Stimulated activated CD4-positive, alpha-beta T cell treated with anti-CD3 and anti-CD28 coated beads, TNF-alpha, amount 100 ng/mL, for 24 hours (primary cell): ENCODE measurements at places on chromosomes 5 and 9.

GRCh38 chr5:112373885-112374284 lies 45.2 kb downstream of the EPB41L4A start:
- no peak for DNase-seq

DNA sequence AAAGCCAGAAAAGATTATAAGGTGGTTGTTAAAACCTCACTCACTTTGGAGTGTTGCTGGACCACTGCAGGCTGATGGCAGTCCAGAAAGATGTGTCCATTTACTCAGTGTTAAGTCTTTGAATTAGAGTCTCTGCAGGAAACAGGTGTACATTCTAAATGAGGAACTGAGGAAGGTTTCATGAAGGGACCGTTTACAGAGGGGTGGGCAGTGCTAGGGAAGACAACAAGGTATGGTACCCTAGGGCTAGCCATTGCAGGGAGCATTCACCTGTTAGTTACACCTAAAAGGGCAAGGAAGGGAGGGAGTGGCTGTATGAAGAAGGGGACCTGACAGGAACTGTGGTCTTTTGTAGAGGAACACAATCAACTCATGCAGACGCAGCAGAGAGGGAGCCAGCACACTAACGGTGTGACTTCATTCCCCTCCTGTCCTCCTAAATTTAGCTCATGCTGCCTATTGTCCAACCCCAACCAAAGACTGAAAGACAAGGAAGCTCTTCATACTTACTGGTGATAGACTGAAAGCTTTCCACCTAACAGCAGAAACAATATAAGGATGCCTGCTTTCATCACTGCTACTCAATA lies 32.2 kb upstream of the PAX5 start:
- DNase-seq: no peak

DNA sequence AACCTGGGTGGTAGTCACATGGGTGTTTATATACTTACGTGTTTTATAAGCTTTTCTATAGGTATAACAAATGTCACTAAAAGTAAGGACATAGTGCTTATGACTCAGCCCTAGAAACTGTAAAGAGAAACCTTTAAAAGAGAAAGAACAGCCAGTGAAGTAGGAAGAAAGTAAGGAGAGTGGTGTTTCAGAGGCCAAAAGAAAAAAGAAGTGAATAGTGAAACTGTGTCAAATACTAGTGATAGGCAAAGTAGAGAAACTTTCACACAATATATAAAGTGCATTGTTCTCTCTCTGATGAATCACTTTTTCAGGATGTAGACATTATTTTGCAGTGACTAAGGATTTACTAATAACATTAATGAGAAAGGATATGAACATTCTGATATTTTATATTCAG lies 74.2 kb upstream of the SUSD1 start:
- DNase-seq: no peak

GRCh38 chr5:141783005-141783946 lies 94.9 kb downstream of the PCDH1 start:
- DNase-seq: no peak

GRCh38 chr5:15587916-15588315 lies 87.9 kb downstream of the FBXL7 start:
- no peak for DNase-seq

- no peak for DNase-seq
Measured at GRCh38 chr5:132064140-132064539, 3.7 kb downstream of the IL3 start.

- no peak for DNase-seq
Measured at GRCh38 chr5:33650911-33651310, 210.1 kb downstream of the TARS1 start.

GRCh38 chr5:111927191-111927590 lies 170.2 kb upstream of the NREP start:
- no peak for DNase-seq

DNA sequence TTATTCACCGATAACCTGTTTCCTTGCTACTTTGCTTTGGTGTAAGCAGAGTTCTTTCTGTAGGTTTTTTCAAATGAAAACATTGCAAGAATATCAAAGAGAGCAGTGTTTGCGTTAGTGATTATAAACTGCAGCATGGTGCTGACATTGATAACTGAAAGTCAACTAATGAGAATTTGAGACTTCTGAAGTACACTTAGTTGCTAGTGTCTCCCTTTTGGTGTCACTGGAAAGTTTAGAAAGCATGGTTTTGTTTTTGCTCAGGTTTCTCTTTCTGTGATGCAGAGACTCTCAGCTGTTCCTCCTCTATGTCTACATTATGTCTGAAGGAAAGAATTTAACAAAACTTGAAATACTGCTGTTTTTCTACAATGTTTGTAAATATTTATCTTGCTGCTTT lies 80.2 kb upstream of the ZNF169 start:
- no peak for DNase-seq

- DNase-seq: no peak
Measured at GRCh38 chr5:127074466-127074865, 1.2 kb upstream of the C5orf63 start.

GRCh38 chr5:120682851-120683250 lies 218.8 kb downstream of the PRR16 start:
- no peak for DNase-seq

DNA sequence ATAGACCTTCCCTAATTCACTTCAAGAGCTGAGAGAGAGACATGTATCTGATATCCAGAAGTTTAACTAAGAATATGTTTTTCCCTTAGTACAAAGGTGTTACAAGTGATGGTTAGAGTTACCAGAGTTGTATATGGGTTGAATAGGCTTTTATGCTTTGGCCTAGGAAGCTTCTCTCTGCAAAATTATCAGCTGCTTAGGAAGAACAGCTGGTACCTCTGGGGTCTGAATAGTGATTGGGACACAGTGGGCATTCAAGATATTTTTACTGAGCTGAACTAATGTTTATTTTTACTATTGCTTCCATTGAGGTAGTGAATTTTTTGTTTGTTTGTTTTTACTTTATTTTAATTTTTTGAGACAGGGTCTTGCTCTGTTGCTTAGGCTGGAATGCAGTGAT lies 67.6 kb upstream of the BASP1 start:
- no peak for DNase-seq

- DNase-seq: no peak
Measured at GRCh38 chr9:124010665-124011321, 775 bp upstream of the LHX2 start.

- no peak for DNase-seq
Measured at GRCh38 chr9:133560311-133560710, 25.8 kb downstream of the ADAMTSL2 start.

GRCh38 chr9:18058564-18059442 lies 415.1 kb upstream of the ADAMTSL1 start:
- no peak for DNase-seq

DNA sequence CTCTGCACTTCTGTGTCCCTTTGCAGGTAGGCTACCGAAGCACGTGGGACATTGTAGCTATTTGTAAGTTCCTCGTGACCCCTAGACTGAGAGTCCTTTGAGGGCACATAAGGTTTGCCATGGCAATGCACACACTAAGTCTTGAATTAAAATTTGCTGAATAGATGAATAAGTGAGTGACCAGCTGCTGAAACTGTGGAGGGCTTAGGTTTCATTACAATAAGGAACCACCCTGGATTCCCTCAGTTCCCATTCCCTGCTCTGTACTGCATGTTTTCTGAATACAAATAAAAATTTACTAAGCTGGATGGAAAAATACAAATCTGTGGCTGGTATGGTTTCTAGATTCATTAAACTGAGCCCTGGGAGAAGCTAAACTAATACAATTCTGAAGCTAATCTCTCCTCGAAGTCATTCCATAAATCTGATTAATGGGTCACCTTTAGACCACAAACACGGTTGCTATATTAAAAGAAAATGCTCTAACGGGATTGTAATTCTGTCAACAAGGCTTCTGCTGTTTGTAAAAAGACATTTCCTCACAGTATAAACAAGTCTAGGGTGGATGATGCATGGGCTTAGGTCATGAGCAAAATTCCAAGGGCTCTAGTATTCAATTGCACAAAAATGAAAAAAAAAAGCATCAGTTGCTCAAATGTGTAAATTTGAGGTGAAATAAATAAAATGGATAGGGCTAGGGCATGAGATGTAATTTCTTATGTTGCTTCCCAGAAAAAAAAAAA lies 172.3 kb downstream of the ATP10B start:
- DNase-seq: no peak

DNA sequence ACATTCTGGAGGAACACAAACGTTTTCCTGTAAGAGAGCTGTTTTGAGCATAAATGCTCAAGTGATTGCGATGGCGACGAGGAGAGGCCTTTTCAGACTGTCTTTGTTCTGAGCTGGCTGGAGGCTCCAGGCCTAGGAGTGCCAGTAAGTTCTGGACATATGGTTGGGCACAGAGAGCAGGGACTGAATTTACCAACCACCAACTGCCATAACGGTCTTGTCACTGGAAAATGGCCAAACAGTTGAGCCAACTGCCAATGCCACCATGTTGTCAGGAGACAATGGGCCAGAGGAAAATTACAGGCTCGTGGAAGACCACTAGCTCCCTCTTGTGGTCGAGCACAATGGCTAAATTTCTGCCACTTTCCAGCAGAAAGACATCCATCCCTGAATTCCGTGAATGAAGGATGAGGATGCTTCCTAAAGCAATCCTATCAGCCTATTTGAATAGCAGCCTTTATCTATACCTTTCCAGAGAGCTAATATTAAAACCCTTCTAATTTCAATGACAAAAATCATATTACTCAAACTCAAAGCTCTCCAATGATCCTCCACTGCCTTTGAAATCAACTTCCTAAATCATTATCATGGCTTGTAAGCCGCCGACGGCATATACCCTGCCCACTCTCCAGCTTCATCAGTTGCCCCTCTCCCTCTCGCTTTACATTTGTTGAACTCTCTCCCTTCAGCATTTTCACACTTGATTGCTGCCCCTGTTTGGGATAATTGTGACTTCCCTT lies 66.9 kb upstream of the GLIS3 start:
- peak; percentile 16 for DNase-seq

DNA sequence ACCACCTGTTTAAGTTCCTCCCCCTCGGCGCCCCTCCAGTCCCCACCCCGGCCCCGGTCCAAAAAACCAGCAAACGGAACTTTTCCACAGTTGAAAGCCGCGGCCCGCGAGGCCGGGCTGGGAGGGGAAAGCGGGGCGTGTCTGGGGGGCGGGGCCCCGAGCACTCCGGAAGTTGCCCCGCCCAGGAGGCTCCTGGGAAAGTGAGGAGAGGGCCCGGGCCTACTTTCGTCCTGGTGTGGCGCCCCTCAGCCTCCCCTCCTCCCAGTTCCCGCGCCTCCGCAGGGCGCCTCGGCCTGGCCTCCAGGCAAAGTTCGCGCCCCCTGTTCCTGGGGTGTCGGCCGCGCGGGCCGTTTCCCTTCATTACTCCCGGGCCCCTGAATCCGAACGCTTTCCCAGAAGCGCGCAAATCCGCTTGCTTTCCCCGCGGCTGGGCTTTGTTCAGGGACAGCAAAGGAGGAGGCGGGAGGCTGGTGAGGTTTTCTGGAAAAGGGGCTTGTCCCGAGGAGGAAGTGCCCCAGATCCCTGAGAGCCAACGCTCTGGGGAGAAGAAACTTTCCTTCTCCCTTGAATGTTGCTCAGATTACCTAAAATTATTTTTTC lies 4.5 kb upstream of the DMRT3 start:
- DNase-seq: no peak

- DNase-seq: no peak
Measured at GRCh38 chr9:37801959-37802711, 1.5 kb downstream of the DCAF10 start.

DNA sequence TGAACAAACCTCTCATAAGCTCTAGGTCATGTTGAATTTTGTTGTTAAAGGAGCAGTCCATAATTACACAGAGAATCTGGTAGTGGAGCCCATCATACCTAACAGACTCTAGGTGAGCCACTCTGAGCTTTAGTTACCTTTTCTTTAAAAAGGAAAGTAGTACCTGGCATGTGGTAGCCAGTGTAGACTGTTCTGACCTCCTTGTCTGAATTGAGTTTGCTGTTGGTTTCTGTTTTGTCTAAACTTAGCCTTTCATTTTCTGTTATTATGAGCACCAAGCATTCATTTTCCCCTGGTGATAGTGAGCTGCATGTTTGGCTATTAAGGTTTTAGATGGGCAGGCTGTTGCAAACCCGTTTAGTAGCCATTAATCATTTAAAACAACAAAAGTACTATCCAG lies 112.2 kb downstream of the MAST4 start:
- no peak for DNase-seq

DNA sequence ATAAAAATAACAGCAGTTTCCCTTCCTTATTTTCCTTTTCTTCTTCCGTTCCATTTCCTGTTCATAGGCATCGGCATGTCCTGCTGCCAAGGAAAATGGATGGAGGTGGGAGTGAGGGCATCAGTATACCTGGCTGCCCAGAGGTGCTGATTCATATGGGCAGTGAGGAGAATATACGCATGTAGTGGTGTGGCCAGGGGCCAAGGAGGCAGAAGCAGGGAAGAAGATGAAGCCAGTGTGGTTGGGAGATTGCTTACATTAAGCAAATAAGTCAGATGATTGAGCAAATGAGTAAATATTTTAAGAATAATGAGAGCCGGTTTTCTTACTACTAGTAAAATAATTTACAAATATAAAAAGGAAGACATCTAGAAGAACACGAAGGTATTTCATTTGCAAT lies 344.9 kb upstream of the PAPPA start:
- no peak for DNase-seq

DNA sequence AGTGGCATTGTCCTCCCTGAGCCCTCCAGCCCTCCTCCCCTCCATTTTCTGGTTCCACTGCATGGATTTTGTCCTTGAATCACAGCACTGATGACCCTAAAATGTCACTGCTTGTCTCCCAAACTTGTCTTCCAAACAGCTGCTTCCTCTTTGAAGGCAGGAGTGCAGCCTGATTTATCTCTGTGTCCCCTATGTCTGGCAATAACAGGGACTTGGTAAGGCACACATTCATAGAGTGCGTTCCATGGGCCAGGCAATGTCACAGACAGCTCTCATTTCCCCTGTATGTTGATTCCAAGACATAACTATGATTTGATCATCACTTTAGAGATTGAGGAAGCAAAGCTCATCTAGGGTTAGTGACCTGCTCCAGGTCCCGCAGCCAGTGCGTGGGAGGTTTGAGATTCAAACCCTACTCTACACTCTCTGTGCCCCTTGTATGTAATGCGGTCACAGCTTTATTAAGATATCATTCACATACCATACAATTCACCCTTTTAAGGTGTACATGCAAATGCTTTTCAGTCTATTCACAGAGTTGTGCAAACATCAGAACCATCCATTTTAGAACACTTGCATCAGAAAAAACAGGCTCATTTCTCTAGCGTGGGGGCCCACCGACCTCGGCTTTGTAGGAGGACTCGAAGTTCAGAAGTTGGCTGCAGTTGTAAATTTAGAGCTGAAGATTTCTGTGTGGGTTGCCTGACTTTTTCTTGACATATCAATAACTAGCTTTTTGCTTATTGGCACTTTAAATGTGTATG lies 28.4 kb upstream of the BOD1 start:
- DNase-seq: no peak

GRCh38 chr5:97544678-97545077 lies 361.6 kb upstream of the RIOK2 start:
- no peak for DNase-seq

DNA sequence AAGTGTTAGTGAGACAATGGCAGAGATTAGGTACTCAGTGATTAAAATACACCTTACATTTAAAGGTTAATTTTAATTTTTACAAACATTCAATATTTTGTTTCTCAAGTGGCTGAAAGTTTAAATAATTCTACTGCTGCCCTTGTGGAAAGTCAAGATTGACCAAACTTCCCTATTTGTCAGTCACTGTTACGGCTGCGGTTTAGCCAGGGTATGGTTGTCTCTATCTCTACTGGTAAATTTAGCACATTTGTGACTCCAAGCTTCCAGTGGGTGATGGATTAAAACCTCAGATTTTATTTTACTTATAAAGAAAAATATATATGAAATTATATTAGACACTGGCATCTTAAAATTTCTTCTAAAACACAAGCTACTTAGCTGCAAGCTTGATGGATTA lies 368.4 kb downstream of the CDH18 start:
- no peak for DNase-seq
